ENCODE measurements at places on chromosomes 4 and X.

GRCh38 chr4:188002751-188003150 lies 7.2 kb downstream of the ZFP42 start:
- DNase-seq = no peak

DNA sequence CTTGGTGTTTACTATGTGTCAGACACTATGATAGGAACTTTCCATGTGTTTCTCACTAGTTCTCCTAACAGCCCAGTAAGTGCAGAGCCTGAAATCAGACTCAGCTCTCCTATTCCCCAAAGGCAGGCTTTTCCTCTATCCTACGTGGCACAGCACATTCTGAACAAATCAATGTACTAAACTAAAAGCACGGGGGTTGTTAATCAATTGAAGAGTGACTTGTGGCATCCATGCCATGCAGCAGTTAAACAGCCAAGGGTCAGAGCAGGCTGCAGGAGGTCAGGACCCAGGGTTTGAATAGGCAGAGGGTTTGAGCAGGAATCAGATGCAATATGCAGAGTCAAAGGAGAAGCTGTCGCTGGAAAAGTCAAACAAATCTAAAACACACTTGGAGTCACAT lies 289.7 kb upstream of the LDB2 start:
- no peak for DNase-seq

DNA sequence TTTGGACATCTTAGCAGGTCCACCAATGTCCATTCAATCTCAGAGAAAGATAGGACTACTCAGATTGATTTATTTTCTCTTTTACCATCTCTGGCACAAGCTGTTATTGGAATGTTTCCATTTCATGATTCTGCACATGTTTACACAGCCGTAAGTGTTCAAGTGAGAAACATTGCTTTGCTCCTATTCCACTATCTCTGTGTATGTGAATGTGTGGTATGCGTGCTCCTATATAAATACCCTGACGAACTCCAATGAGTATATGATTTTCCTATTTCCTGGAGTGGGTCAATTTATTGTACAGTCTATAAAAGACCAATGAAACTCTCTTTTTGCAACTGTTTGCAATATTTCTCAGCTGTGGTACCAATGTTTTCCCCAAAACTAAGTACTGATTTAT lies 221.0 kb upstream of the GALNT7 start:
- DNase-seq = no peak

DNA sequence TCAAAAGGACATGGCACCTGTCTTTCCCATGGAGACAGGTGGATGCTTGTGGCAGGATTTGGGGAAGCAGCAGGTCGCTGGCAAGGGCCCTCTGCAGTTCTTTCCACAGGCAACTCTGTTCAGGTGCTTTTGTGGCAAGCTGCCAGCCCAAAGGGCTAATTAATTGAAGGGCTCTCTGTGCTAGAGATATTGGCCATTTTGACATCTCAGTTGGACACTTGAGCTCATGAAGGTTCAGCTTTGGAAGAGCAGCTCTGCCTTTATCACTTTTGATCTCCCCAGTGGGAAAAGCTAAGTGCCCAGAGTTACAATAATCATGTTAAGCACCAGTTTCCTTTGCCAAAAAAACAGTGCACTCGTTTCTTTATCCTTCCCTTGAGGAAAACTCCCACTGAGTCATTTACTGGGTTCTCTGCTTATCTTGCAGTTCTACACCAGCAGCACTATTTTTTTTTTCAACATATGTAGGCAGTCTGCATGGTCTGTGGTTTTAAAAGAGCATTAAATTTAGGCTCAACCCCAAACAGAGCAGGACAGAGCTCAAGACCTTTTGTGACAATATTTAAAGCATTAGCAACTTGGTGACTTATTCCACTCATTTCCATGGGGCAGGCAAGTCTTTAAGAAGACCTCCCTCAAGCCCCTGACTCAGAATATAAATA lies 336.4 kb upstream of the RASGEF1B start:
- no peak for DNase-seq

DNA sequence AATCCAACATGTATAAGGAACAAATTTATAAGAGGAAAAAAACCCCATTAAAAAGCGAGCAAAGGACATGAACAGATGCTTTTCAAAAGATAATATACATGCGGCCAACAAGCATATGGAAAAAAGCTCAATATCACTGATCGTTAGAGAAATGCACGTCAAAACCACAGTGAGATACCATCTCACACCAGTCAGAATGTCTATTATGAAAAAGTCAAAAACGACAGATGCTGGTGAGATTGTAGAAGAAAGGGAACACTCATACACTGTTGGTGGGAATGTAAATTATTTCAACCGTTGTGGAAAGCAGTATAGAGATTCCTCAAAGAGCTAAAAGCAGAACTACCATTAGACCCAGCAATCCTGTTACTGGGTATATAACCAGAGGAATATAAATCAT lies 465.4 kb downstream of the TMA16 start:
- no peak for DNase-seq

DNA sequence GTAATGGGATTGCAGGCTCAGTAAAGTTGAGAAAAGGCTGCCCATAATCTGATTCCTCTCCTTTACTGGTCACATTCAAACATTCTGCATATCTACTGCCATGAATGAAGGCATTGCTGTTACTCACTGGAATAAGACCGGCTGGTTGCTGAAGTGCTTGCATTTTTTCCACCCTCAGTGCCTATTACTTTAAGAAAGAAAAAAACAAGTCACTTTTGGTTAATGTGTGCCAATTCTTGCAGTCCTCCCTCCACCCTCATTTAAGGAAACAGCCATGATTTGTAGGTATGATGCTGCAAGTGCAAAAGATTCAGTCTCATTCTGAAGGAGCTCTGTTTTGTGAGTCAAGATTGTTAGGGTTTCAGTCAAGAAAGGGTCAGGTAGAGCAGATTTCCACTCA lies 94.9 kb downstream of the EMCN start:
- no peak for DNase-seq

GRCh38 chr4:26746802-26747213 lies 113.8 kb upstream of the STIM2 start:
- DNase-seq = no peak

- DNase-seq = no peak
Observed at GRCh38 chrX:71216485-71216884, 6.5 kb upstream of the GJB1 start.

GRCh38 chr4:59341506-59341905 lies 1858.6 kb upstream of the ADGRL3 start:
- DNase-seq = no peak

All from left colon (tissue), 2 donors.